ENCODE measurements at places on chromosomes 5 and 9.

DNA sequence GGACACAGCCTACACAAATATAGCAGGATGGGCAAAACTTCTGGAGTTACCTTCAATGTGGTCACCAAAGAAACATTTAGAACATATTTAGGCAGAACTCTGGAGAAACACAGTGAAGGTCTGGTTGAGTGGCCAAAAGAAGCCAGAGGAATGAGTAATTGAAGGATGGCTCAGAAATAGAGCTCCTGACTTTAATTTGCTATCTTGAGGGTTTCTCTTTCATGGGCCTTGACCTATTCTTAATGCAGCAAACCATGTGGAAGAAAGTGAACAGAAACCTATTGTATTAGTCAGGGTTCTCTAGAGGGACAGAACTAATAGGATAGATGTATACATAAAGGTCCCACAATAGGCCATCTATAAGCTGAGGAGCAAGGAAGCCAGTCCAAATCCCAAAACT is 650.5 kb downstream of the ACTL7B start:
- no peak for DNase-seq

- DNase-seq, result no peak
Measured at GRCh38 chr5:170444969-170445505, 55.9 kb upstream of the KCNMB1 start.

DNA sequence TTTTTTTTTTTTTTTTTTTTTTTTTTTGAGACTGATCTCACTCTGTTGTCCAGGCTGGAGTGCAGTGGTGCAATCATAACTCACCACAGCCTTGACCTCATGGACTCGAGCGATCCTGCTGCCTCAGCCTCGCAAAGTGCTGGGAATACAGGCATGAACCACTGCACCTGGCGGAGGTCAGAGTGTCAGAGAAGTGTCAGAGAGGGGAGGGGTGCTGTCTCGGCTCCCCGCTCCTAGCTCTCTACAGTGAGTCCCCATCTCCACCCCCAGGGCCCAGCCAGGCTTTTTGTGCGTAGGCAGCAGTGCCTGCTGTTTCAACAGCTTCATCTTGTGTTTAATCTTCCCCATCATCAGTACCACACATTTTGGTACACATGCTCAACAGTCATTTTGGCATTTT is 38.3 kb downstream of the SAR1B start:
- DNase-seq, result no peak

GRCh38 chr9:93001031-93001430 is 53.7 kb downstream of the FGD3 start:
- no peak for DNase-seq

- peak; percentile 79 for DNase-seq
Measured at GRCh38 chr9:109117856-109118807, 1.6 kb downstream of the TMEM245 start.

DNA sequence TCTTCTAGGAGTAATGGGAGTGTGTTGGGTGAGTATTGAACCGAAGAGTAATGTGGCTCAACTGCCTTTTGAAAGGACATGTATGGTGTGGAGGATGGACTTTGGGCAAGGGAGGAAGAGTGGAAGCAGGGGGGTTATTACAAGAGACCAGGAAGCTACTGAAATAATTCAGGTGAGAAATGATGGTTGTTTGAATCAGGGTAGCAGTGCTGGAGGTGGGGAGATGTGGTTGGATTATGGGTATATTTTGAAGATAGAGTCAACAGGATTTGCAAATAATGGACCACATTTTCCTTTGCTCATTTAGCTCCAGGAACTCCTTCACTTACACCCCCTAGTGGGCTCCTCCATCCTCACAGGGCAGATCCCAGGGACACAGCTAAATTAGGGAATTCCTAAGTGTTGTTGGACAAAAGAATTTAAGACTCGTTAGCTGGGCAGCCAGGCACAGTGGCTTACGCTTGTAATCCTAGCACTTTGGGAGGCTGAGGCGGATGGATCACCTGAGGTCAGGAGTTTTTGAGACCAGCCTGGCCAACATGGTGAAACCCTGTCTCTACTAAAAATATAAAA is 1.2 kb upstream of the SLC4A9 start:
- DNase-seq, result peak; percentile 32

DNA sequence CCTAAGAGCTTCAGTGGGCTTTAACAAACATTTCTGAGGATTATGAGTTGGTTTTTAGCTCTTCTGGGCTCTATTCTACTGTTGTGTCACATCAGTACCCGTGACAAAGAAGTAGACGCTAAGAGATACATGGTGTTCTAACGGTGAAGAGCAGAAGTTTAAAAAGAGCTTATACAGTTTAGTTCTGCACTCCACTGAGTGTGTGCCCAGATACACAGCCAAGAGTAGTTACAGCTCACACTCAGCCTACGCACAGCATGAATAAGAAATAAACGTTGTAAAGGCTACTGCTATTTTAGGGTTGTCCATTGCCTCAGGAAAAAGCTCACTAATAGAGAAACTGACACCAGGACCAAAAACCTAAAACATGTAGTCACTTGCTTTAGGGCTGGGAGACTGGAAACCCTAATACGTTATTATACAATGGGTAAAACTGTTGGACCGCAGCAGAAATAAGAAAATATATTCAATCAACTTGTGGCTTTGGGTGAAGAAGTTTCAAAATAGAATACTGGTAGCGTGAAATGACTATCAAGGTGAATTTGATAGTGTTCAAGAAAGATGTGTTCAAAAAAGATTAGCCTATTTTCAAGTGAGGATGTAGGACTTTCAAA is 34.7 kb downstream of the PSIP1 start:
- no peak for DNase-seq

DNA sequence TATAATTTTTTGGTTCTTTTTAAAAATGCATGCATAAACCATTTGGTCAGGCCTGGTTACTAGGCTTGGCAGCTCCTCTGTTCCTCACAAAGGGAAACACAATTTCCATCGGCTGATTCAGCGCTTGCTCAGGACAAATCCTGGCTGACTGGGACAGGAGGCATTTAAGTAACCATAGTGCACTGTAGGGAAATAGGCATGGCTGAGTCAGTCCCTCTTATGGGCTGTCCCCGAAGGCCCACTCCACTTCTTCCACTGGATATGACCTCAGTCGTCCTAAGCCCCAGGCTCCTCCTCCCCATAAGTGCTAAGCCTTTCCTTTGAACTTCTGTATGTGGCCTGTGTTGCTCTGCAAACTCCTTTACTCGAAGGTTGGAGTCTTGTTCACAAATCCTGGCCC is 71.2 kb upstream of the GLIS3 start:
- peak; percentile 93 for DNase-seq

DNA sequence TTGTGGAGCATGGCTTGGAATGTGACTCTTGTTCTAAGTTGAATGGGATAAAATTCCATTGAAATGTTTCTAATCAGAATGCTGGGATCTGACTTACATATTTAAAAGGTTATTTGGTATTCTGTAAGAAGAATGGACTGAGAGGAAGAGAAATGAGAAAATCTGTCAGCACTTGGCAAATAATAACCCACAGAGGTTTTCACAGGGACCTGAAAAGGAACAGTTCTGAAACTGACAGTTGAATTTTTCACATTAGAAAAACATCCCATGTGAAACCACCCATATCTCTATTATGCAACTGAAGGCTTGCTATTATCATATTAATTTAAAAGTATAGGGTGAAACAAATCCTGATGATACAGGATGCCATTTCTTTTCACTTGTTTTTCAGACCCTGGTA is 302.7 kb downstream of the EPB41L4A start:
- DNase-seq, result no peak

DNA sequence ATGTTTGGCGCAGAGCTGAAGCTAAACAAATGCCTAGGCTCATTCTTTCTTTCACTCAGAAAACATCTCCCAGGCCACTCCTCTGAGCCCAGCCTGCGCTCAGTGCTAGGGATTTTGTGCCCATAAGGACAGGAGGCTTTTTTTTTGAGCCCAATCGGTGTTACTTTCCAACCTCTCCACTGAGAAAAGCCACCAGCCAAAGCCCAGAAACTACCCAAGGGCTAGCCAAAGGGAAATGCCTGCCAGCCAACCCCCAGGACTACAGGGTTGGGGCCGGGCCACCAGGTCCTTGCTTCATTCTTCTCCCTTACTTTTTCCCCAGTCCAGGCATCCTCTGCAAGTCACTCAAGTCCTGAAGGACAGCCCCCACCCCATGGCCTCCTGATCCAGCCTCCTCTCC is 134.7 kb downstream of the PAX5 start:
- no peak for DNase-seq

DNA sequence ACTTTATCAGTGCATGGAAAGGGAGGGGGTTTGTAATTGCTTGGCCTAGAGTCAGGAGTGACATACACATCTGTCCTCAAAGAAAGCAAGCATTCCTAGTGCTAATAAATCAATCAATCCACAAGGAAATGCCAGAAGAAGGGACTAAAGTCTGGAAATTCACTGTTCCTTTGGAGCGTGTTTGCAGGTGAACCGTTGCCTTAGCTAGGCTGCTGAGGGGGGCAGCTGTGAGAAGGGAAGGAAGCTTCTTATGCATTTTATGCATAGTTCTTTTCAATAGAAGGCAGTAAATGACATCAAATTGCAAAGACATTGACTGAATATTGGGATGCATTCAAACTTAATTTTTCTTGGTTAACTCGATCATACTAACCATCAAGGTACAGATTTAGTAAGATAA is 1092.5 kb upstream of the SEMA6A start:
- DNase-seq, result no peak

All from astrocyte of the spinal cord (primary cell).